ENCODE measurements at places on chromosomes 16 and 17.
A peak's percentile ranks its signal among the peaks of the same experiment; 100 is the strongest.

GRCh38 chr17:9037736-9038135 is 16.4 kb downstream of the NTN1 start:
- no peak for DNase-seq

DNA sequence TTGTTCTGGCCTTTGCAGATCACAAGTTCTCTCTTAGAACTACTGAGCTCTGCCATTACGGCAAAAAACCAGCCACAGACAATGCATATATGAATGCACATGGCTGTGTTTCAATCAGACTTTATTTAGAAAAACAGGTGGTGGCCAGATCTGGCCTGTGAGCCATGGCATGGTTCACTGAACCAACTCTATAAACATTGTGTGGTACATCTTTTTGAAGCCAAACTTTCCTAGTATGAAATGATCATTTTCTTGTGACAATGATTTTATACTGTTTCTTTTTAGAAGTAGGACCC is 65.9 kb upstream of the AMZ2 start:
- no peak for DNase-seq

GRCh38 chr17:78124081-78124835 is 4.3 kb downstream of the TMC6 start:
- DNase-seq = no peak

- peak; percentile 88 for DNase-seq
Observed at GRCh38 chr16:234468-235305, at the start of gene FAM234A. Gene FAM234A (plus strand): TSS chr16:234821. CDS start chr16:254414, 19,593 bp downstream.

DNA sequence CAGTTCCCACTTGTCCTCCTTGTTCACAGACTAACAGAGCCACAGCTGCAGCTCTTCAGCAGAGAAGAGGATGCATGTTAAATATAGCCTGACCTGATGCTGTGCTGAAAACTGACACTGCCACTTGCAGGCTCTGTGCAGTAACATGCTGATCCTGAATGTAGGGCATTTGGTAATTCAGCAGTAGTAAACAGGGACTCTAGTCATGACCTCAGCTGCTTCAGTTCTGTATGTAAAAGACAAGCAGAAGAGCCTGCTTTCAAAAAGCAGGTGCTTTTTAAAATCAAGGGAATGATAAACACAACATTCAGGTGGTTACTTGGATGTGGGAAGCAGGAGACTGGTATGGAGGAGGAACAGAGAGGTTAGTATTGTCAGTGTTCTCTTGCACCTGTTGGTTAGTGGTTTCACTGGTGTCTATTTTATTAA is 33.8 kb downstream of the ESRP2 start:
- peak; percentile 70 for DNase-seq

- no peak for DNase-seq
Observed at GRCh38 chr17:70115126-70115525, 40.1 kb downstream of the KCNJ16 start.

GRCh38 chr17:40518401-40519088 is 17.1 kb upstream of the TNS4 start:
- no peak for DNase-seq

- DNase-seq = no peak
Observed at GRCh38 chr17:81090361-81091136, 55.6 kb downstream of the BAIAP2 start.

- DNase-seq = no peak
Observed at GRCh38 chr16:88469615-88470395, 16.7 kb downstream of the ZFPM1 start.

- DNase-seq = peak; percentile 52
Observed at GRCh38 chr17:21039839-21040575, 2.8 kb downstream of the USP22 start.

DNA sequence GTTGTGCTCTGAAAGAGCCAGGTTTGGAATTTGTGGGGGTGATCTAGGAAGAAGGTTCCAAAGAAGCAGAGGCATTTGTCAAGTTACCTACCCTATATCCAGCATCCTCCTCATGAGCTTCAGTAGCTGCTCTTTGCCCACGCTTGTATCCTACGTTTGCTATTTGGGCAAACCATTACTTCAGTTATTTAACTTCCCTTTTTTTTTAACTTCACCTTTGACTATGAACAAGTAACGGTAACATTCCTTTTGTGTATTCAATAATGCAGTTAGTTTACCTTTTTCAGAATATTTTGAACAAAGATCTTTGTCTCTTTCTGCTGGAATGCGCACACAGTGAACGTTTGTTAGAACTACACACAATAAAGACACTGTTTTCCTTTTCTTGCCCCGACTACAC is 41.5 kb downstream of the CYB5B start:
- DNase-seq = no peak

GRCh38 chr17:12627781-12628451 is 37.8 kb upstream of the MYOCD start:
- DNase-seq = peak; percentile 94

DNA sequence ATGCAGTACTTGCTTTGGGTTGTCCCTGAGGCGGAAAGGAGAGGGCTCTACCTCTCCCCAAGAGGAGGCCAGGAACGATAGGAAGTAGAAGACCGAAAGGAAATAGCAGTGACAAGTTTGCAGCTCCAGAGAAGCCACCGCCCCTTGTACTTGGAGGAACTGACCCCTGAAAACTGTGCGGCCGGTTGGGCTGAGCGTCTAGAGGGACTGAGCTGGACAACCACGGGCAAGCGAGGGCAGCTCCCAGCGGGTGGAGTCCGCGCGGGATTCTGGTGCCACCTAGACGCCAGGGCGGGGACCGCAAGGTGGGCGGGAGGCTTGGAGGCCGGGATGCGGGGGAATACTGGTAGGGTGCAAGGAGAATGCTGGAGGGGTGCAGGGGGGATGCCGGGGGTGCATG is 1.3 kb upstream of the SLC6A4 start:
- DNase-seq = peak; percentile 16

GRCh38 chr17:17635126-17635525 is 43.6 kb upstream of the PEMT start:
- DNase-seq = no peak

DNA sequence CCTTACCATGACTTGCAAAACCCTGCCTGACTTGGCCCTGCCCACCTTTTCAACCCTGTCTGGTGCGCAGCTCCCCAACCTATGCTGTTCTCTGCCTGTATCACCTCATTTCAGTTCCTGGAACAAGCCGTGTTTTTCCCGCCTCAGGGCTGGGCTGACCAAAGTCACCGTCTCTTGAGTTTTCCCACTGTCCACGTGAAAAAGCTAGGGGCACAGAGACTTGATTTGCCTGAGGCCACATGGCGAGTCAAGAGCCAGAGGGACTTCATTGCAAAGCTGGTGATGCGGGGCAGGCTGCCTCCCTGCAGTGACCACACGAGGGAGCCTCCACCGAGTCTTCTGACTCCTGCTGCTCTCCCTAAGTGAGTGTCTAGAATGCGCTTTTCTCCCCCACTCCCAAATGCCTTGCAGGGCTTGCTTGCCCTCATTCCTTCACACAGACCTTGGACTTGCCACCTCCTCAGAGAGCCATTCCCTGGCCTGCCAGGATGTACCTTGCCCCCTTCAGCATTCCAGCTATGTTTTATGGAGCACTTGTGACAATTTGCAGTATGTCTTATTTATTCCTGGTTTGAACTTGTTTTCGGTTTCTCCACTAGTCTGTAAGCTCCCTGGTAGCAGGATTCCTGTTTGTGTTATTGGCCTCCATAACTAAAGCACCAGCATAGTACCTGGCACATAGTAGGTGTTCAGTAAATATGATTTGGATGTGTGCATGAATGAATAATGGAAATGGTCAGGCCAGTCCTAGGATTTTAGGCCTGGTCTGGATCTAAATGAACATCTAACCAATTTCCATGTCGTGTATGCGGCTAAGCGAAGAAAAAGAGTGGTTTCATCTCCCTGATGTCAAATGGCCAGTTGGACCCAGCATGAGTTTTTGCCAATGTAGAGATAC is 252.3 kb downstream of the SNX29 start:
- peak; percentile 76 for DNase-seq

DNA sequence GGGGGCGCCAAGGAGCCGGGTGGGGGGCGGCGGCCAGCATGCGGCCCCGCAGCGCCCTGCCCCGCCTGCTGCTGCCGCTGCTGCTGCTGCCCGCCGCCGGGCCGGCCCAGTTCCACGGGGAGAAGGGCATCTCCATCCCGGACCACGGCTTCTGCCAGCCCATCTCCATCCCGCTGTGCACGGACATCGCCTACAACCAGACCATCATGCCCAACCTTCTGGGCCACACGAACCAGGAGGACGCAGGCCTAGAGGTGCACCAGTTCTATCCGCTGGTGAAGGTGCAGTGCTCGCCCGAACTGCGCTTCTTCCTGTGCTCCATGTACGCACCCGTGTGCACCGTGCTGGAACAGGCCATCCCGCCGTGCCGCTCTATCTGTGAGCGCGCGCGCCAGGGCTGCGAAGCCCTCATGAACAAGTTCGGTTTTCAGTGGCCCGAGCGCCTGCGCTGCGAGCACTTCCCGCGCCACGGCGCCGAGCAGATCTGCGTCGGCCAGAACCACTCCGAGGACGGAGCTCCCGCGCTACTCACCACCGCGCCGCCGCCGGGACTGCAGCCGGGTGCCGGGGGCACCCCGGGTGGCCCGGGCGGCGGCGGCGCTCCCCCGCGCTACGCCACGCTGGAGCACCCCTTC is 484 bp downstream of the FZD2 start:
- peak; percentile 84 for DNase-seq

DNA sequence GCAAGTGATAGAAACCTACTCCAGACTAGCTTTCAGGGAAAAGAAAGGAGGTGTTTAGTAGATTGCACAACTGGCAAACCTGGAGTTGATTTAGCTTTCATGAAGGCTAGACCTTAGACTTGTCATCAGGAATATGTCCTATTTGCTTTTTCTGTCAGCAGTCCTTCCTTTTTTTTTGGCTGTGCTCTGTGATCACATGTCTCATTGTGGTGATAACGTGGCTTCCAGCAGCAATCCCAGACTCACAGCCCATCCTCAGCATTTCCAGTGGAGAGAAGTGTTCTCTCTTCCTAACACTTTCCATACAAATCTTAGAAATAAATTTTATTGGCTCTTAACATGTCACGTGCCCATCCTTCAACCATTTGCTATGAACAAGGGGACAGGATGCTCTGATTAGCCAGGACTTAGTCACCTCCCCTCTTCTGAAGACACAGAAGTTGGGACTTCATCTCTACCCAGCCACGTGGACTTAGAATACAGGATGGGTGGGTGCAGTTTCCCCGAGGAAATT is 74.7 kb downstream of the CDH13 start:
- peak; percentile 31 for DNase-seq

DNA sequence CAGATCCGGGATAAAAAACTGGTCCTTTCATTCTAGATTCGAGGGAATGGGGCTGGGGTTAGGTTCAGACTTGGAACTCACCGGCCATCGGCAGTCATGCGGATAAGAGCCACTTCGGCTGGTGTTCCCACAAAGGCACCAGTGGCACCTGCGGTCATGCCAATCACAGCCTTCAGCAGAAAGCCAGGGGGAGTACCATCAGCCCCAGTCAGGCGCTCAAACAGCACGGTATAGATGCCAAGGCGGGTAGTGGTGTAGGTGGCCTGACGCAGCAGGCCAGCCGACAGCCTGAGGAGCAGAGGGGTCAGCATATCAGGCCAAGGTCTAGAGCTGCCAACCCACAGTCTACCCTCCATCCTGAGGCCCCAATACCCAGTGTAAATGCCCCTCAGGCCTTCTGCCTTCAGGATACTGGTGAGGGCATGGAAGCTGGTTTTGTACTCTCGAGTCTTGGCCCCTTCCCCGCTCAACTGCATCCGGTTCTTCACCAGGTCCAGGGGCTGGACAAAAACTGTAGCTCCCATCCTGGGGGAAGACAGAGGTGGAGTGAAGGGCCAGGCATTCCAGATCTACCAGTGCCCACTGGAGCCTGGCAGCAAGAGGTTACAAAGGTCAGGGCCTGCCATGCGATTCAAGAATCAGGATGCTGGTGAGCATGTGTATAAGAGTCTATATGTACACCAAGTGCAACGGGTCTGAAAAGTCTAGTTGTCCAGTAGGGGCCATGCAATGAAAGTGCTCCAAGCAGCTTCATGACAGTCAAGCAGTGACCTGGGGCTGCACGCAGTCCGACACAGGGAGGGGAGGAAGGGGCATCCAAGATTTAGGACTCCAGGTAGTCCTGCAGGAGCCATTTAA is 929 bp downstream of the SLC25A11 start:
- DNase-seq = peak; percentile 22

- DNase-seq = no peak
Observed at GRCh38 chr17:48513666-48514455, 16.9 kb downstream of the HOXB1 start.

GRCh38 chr16:66131895-66132294 is 234.6 kb upstream of the CDH5 start:
- peak; percentile 61 for DNase-seq

- peak; percentile 55 for DNase-seq
Observed at GRCh38 chr16:30112197-30113030, 923 bp downstream of the GDPD3 start.

- no peak for DNase-seq
Observed at GRCh38 chr17:67492824-67493517, 115.9 kb downstream of the PITPNC1 start.

DNA sequence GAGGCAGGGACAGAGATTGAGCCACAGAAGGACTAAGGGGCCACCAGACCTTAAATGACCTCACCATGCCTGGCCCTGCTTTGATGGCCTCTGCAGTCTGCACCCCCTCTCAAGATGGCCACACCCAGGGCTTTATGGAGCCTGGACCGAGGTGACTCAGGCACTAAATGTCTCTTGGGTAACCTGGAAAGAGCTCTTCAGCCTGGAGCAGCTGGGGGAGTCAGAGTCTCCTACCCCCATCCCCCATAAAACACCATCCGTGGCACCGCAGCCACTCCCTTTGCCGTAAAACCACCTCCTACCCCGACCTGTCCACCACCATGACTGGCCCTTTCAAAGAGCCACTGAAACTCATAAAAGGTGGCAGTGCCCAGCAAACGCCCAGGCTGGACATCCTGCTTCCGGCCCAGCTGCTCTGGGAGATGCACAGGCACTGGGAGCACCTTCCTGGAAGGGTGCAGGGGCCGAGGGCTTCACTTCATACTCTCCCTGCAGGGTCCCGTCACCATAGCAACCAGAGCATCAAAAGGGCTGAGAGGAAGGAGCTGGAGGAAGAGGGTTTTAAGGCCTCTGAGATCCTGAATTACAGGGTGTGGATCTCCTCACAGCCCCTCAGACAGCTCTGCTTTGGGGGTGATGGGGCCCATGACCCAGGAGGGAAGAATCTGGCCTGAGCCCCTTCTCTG is 22.3 kb downstream of the FOXN1 start:
- no peak for DNase-seq

- no peak for DNase-seq
Observed at GRCh38 chr17:34443619-34444469, 80.8 kb upstream of the CCL1 start.

DNA sequence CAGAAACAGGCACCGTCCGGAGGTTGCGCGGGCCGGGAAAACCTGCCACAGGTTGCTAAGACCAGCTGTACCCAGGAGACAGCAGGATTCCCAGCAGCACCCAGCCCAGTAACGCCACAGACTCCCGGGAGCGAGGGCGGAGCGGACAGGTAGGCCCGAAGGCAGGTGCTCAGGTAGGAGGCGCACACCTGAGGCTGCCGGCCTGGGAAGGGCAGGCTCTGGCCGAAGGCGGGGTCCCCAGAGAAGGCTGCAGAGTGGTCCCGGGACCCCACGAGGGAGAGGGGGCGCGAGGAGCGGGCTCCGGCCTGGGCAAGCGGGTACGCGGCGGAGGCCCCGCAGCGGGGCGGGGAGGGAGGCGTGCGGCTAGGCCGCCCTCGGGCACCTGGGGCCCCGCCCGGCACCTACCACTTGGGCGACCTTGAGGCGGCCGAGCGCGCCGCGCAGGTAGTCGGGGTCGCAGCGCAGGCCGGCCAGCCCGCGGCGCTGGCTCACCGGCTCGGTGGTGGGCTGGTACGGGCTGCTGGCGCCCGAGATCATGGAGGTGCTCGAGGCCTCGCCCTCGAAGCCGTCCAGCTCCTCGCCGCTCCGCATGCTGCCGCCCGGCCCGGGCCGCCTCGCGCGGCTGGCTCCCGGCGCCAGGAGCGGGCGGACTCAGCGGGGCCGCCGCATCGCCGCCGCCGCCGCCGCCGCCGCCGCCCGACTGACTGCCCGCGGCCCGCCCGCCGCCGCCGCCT is 441 bp downstream of the CMTM4 start:
- no peak for DNase-seq
